ENCODE measurements at places on chromosomes 13 and 19.

- peak; percentile 59 for DNase-seq
These were observed at the start of gene ZNF229 for GRCh38 chr19:44447916-44448674. TSS of gene ZNF229 (minus strand) at chr19:44448472. CDS start at chr19:44442847, 5,625 bp downstream.

GRCh38 chr13:54775501-54776191 is 1747.0 kb downstream of the OLFM4 start:
- DNase-seq = no peak

DNA sequence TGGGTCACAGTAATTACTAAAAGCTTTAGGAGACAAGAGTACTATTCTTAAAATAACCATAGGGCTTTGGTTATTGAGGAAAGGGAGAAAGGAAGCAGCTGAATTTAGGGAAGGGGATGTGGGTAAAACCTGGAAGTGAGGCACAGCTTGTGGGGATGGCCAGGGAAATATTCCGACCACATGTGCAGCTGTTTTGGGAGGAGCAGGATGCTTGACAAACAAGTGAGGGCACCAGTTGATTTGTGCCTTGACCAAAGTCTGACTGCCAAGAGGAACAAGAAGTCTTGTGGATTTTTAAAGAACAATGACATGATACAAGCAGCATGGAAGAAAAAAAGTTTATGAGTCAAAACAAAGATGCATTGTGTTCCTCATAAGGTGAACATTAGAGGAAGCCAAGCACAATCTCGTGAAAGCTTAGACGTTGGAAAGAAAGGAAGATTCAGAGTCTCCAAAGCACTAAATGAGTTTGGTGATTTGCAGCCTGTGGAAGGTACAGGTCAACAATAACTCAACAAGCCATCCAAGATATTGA is 108.5 kb upstream of the GPC6 start:
- no peak for DNase-seq

DNA sequence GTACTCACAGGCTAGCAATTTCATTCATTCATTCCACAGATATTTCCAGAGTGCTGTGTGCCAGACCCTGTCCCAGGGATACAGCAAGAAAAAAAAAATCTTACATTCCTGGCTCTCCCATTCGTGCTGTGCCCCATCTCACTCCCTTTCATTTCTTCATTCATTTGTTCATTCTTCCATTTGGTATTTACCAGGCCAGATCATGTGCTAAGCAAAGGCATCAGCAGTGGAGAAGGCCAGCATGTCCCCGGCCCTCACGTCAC is 2.3 kb downstream of the MAP3K10 start:
- no peak for DNase-seq

- DNase-seq = peak; percentile 32
These were observed 964 bp downstream of the SPINT2 start for GRCh38 chr19:38265213-38265861.

- DNase-seq = no peak
These were observed 92.4 kb downstream of the KL start for GRCh38 chr13:33108620-33109019.

DNA sequence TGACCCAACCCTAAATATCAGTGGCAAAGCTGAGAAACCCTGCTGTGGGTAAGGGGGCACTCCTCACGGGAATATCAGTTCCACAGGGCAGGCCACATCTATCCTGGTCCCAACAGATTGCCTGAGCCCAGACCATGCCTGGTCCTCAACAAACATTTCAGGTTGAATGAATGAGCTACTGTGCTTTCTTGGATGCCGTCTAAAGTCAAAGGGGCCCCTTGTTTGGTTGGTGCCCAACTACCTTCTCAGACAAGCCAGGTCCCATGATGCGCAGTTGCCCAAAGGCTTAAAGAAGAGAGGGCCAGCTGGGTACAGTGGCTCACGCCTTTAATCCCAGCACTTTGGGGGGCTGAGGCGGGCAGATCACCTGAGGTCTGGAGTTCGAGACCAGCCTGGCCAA is 2.4 kb downstream of the DPP9 start:
- DNase-seq = no peak

- no peak for DNase-seq
These were observed 30.4 kb downstream of the CAPN12 start for GRCh38 chr19:38713865-38714264.

- no peak for DNase-seq
These were observed 14.2 kb downstream of the MEIS3 start for GRCh38 chr19:47405197-47405550.

- no peak for DNase-seq
These were observed 10.9 kb downstream of the ZNF549 start for GRCh38 chr19:57537953-57538547.

GRCh38 chr19:31147234-31147633 is 202.0 kb downstream of the TSHZ3 start:
- DNase-seq = no peak

DNA sequence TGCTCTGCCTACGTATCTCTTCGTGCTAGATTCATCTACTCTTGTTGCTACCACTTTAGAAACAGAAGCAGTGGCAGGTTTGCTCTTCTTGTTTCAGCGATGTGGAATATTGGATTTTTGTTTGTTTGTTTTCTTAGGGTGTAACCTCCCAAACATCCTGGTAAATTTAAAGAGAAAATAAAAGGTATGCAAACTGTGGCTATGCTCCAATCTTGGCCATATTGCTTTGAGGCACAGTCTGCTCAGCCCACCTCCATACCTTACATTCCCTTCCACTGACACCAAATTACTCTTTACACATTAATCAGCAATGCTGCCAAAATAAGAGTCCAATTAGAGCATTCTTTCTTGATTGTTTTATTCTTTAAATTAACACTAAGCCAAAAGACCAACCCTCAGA is 25.2 kb upstream of the UBL3 start:
- no peak for DNase-seq

- DNase-seq = peak; percentile 62
These were observed at the start of gene MCEMP1 for GRCh38 chr19:7676854-7677253. TSS of gene MCEMP1 (plus strand) at chr19:7677090. CDS start at chr19:7677121, 31 bp downstream.

GRCh38 chr19:32104850-32105235 is 240.6 kb upstream of the ZNF507 start:
- no peak for DNase-seq

DNA sequence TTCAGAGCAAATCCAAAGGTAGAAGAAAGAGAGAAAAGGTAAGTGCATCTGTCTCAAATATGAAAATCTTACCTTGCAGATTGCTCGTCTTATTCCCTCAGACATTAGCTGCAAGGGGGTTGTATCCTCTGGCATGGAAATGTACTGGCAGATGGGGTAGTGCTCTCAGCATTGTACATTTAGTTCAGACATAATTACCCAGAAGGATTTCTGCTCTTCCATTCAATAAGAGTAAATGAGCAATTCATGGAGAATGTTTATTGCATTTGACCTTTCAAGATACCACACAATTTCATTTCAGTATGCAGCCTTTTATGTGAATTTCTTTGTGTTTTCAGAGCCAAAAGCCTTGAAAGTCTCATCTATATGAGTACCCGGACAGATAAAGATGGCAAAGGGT is 63.8 kb downstream of the SCEL start:
- DNase-seq = no peak

GRCh38 chr13:75339635-75340374 is 142.2 kb downstream of the TBC1D4 start:
- DNase-seq = no peak

GRCh38 chr19:19900139-19900728 is 512 bp upstream of the ZNF93 start:
- no peak for DNase-seq

- DNase-seq = no peak
These were observed 36.1 kb downstream of the KLF12 start for GRCh38 chr13:74098077-74098476.

All from inflammatory macrophage treated with lipopolysaccharide for 4 hours (primary cell).